ENCODE measurements at places on chromosomes 7 and 10. TPM values are rescaled to one million over a fixed set of nuclear protein-coding genes. Genes with fewer than 3 reads are reported as not detected.

Gene CLRN3
- 0.56 TPM for polyA plus RNA-seq

Gene ZNF853
- polyA plus RNA-seq = 1.6 TPM

Gene HUS1
- 4.6 TPM for polyA plus RNA-seq

Gene EIF3B
- 83.2 TPM for polyA plus RNA-seq

Gene ABCA13
- polyA plus RNA-seq = under 0.01 TPM

Gene AKR1C8
- not detected for polyA plus RNA-seq

Gene MEST
- 17.0 TPM for polyA plus RNA-seq

Gene TRIM50
- polyA plus RNA-seq = 21.5 TPM

Gene MRPS17
- polyA plus RNA-seq = 8.4 TPM

Gene STEAP1B
- not detected for polyA plus RNA-seq

Gene NCOA4
- polyA plus RNA-seq = 32.5 TPM

Gene CEP55
- 0.07 TPM for polyA plus RNA-seq

Gene PTF1A
- 16.8 TPM for polyA plus RNA-seq

Gene MAGI2
- polyA plus RNA-seq = 3.8 TPM

Gene CUBN
- 0.53 TPM for polyA plus RNA-seq

Gene AVL9
- polyA plus RNA-seq = 6.2 TPM

Gene PRXL2A
- 18.6 TPM for polyA plus RNA-seq

Gene RAB19
- polyA plus RNA-seq = 1.8 TPM

Gene FGFR2
- polyA plus RNA-seq = 23.8 TPM

Gene LBX1
- polyA plus RNA-seq = not detected

Gene C10orf67
- polyA plus RNA-seq = 0.02 TPM

Gene NKX2-3
- polyA plus RNA-seq = 6.2 TPM

Gene ZNF239
- 5.1 TPM for polyA plus RNA-seq

Gene AGMO
- polyA plus RNA-seq = 0.19 TPM

Gene TRIM73
- polyA plus RNA-seq = 4.7 TPM

Gene NXPH1
- polyA plus RNA-seq = not detected

Gene SORCS1
- 0.46 TPM for polyA plus RNA-seq

Gene ACBD7
- 0.07 TPM for polyA plus RNA-seq

Gene NPC1L1
- polyA plus RNA-seq = 0.61 TPM

Gene MYOZ1
- 1.2 TPM for polyA plus RNA-seq

Gene ATG9B
- 1.5 TPM for polyA plus RNA-seq

Gene COL13A1
- polyA plus RNA-seq = 11.7 TPM

Gene SRRM3
- polyA plus RNA-seq = 7.6 TPM

Gene CYP2E1
- polyA plus RNA-seq = 9.9 TPM

Gene OR6V1
- not detected for polyA plus RNA-seq

Gene RBP3
- not detected for polyA plus RNA-seq

Gene LIPF
- 1.2 TPM for polyA plus RNA-seq

Data from pancreas (tissue), 10 donors.